Astrocyte of the spinal cord (primary cell): ENCODE measurements at places on chromosomes 11 and 22.
A peak's percentile ranks its signal among the peaks of the same experiment; 100 is the strongest.

- DNase-seq, result no peak
Observed at GRCh38 chr22:48438800-48439559, 1388.7 kb downstream of the BRD1 start.

- no peak for DNase-seq
Observed at GRCh38 chr11:26688701-26689100, 33.2 kb downstream of the SLC5A12 start.

DNA sequence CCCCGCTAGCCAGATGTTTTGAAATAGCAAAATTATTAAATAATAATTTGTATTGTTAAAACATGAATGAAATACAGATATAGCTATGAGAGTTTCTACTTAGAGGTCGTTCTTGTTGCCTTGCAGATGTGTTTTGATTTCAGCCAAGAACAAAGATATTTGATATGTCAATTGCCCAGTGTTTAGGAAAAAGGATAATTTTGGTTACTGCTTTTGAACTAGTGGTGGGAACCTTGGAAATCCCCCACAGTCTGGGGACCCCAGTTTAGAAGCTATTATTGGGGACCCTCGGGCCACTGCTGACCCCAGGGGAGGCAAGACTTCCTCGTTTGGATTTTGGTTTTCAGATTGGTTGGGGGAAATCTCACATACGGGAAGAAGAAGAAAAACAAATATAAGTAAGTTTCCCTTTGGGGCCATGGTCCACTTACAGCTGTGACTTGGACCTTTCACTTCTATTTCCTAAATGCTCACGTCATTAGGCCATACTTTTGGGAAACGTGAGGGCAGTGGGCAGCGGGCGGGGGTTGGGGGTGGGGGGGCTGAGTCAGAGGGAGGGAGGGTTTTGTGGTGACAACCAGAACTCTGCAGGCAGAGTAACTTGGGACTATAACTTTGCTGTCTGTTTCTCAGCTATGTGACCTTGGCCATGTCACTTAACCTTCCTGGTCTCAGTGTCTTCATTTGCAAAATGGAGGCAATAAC lies 37.0 kb downstream of the LDLRAD3 start:
- DNase-seq, result peak; percentile 49

DNA sequence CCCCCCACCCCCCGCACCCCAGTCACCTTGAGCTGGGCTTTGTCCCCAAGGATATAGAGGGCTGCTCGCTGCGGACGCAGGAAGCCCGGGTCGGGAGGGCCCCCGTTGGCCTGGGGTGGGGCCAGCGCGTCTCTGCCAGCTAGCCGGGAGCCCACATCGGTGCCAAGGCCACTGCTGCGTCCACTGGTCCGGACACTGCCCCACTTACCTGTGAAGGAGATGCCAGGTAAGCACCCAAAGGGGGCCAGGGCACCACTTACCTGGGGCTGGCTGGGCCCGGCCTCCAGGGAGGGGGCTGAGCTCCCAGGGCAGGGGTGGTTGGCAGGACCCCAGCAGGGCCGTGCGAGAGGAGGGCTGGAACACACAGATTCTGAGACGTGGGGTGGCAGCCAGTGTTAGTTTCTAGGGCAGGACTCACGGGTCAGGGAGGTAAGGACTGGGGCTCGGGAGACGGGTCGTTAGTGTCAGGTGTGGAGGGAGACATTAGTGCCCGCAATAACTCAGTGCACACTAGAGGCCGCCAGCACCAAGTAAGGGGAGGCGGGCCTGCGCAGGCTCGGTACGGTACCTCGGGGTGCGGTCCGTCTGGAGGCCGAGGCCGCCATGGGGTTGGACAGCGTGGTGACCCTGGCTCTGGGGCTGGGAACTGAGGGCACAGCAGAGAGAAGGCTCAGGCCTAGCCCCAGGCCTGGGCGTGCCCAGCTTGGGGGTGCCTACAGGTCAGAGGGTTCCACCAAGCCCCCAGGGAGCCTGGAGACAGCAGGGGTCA lies 18.2 kb downstream of the SBF1 start:
- DNase-seq, result no peak

DNA sequence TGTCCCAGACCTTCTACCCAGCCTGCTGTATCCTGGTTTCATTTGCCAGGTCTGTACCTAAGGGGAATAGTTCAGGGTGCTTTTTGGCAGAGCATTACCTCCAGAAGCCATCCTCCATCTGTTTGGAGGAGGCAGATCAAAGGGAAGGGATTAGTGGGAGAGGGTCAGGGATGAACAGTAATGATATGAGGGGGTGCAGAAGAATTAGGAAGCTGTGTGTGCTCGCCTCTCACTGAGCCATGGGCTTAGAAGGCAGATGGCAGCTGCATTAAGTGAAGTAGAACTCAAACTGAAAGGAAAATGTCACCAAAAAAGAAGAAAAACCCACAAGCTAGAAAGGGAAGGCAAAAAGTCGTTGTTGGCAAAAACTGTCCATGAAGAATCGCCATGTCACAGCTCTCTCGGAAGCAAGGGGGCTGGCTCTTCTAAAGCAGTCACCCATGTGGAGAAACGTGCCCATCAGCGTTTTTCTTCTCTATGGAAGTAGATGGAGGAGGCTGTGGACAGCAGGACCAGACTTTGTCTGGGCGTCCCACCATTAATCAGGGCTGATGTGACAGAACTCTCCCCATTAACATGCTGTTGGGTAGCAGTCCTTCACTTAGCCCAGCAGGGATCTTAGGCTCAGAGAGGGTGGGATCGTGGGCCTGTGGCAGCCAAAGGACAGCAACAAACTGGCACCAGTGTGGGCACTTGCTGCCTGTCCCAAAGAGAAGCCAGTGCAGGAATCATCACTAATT lies 46.8 kb downstream of the CEP164 start:
- DNase-seq, result no peak

GRCh38 chr11:63845303-63845702 lies 6.4 kb downstream of the MARK2 start:
- DNase-seq, result peak; percentile 65

DNA sequence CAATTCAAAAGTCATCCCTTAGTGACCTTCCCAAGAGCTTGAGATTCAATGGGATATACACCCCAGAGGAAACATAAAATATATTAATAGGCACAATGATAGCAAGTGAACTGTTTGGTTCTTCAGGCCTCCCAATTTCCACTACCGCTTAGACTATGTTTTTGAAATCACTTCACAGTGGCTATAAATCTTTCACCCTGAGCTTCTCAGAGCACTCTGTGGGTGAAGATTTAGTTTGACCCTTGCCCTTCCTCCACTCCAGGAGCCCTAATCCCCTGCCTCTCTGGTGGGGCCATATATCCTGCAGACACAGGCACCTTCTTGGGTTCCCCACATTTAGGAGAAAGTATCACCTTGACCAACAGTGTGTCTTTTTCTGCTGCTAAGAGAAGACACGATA lies 186.9 kb upstream of the PITPNB start:
- DNase-seq, result no peak

DNA sequence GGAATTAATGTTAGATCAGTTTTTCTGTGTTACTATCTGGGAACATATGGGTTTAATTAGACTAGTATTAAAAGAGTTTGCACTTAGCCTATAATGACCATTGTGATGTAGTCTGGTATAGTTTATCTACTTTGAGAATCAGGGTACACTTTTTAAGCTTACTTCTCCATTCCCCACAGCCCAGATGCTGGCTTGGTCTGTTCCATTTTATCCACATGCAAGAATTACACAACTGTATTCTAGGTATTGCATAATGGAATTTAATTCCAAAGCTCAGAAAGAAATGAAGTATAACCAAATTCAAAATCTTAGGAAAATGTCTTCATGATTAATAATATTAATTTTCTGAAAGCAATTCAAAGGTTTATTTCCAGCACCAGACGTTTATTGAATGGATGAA lies 122.2 kb upstream of the PDGFD start:
- no peak for DNase-seq

DNA sequence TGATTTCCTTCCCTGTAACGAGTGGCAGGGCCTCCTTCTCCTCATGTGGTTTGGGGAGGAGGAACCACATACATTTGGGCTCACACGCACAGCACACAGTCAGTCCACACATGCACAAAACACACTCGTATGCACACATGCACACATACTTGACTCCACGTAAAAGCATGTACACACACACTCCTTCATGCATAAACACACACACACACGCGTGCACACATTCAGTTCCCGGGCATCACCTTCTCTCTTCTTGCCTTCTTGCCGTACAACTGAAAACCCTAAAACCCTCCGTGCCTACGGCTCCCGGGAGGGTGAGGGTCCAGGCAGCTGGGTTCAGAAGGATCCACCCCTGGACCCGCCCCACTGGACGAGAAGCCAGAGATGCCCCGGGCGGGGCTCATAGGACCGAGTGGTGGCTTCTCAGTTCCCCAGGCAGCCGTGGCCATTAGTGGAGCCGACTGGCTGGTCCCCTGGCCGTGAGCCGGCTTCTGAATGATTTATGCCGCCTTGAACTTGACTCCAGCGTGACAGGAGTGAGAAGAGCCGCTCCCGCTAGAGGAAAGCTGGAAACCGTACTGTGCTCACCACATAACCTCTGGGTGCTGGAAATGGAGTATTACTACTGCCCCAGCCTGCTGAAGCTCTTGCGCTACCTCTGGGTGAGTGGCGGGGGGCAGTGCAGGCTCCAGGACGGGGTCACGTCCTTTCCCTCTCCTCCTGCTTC lies 117.4 kb downstream of the KIAA1671 start:
- no peak for DNase-seq

- DNase-seq, result peak; percentile 65
Observed at GRCh38 chr11:79388201-79388600, 52.6 kb downstream of the TENM4 start.

DNA sequence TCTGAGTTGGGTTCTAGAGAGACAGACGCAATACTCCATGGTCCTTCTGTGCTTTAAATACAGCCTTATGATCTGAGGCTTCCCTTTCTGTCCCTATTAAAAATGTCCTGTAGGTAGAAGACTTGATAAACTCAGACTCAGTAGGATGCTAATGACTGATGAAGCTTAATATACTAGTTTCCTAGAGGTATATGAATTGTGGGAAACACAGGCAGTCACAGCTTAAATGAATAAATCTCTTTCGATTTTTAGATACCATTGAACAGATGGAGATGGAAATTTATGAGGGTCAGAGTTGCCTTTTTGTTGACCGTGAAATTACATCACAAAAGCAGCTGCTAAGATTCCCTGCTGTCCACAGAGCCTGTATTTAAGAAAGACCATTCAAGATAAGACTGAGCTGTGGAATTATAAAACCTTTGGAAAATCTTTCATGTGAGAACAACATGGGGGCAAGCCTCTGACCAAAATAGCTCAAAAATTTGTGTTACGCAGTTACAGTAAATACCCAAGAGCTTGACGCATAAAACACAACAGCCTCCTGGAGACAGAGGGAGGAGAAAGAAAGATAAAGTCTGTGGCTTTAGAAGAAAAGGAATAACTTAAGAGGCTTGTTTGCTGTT lies 172.3 kb downstream of the AASDHPPT start:
- DNase-seq, result peak; percentile 72

GRCh38 chr11:109680127-109680526 lies 258.1 kb downstream of the C11orf87 start:
- peak; percentile 21 for DNase-seq

GRCh38 chr11:66429983-66430602 lies 8.6 kb downstream of the MRPL11 start:
- peak; percentile 62 for DNase-seq

DNA sequence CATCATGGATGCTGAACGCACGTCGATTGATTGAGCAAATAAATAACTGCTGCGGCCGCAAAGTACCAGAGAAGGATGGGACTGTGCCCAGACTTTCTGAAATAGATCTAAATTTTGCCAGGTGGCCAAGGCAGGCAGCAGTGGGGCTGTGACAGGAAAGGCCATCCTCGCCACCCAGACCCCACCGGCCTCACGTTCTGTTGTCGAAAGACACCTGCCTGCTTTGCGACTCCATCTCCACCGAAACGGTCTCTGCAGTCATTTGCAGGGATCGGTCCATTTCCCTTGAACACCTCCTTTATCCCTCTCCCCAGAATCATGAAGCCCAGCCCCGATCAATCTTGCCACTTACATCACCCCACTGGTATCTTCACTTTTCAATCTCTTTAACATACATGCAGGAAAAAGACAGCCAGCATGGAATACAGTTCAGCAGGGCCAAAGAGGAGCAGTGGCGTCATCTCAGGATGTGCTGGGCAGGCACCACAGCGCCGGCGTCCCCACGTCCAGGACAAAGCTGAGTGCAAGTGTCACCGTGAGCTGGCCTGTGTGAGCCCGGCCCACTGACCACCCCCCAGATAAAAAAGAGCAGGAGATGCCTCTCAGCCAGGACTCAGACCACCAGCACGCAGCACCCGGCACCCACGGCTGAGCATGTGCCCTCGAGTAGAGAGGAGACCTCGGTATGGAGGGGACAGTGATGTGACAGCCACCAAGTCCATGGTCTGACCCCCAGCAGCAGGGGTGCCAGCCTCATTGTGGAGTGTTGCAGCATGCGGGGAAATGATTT lies 610.3 kb downstream of the TBC1D22A start:
- DNase-seq, result no peak
